Activated CD4-positive, alpha-beta memory T cell treated with anti-CD3 and anti-CD28 coated beads, Interleukin-2, amount 10 ng/mL, durations not matched to agents 7 days and 5 days (primary cell): ENCODE measurements at places on chromosomes 11 and 22. TPM values are rescaled to one million over a fixed set of nuclear protein-coding genes. Genes with fewer than 3 reads are reported as not detected.

DNA sequence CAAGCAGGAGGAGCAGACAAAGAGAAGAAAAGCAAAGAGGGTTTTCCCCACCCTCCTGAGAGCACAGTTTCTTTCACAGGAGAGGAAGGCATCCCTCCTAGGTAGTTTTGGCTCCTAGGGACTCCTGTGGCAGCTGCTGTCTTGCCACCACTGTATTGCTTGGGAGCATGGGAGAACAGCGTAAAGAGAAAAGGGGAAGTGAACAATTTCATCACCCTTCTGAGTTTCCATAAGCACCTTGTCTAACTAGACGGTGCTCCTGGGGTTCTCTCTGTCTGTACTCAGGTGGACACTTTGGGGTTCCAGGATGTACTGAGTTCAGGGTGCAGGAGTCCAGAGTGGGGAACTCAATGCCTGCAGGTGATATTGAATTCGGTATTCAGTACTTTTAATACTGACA, 1430.5 kb downstream of the TBC1D22A start:
- H3K27ac ChIP-seq, result no peak overlapping the region
- H3K36me3 ChIP-seq, result no peaks in the 10 kb centered on the region
- H3K27me3 ChIP-seq, result peaks cover 6% of the 10 kb centered on the region
- H3K4me1 ChIP-seq, result no peaks in the 10 kb centered on the region
- DNase-seq, result no peak
- no peak overlapping the region for H3K4me3 ChIP-seq

DNA sequence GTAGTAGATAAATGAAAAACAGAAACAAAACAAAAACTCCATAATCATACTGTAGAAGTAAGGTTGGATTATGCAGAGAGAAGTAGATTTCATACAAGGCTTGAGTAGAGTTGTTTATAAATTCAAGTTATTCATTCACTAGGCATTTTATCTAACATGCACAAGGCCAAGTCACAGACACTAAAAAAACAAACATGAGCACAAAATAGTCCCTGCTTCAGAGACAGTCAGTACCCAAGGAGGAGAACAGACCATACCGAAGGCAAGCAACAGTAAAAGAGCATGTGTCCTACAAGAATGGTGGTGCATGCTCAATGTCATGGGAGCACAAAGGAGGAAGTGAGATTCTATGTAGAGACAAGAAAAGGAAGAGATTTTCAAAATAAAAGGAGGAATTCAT, 796.5 kb upstream of the LRRC4C start:
- H3K27ac ChIP-seq, result no peak overlapping the region
- H3K4me3 ChIP-seq, result no peak overlapping the region
- DNase-seq, result no peak
- no peaks in the 10 kb centered on the region for H3K27me3 ChIP-seq
- H3K36me3 ChIP-seq, result no peaks in the 10 kb centered on the region

The PTPN5 gene
- not detected for total RNA-seq

- no peak for DNase-seq
- peaks cover 11% of the 10 kb centered on the region for H3K36me3 ChIP-seq
- H3K27me3 ChIP-seq, result peaks cover 35% of the 10 kb centered on the region
- H3K27ac ChIP-seq, result no peak overlapping the region
- no peak overlapping the region for H3K4me3 ChIP-seq
- peaks cover 38% of the 10 kb centered on the region for H3K4me1 ChIP-seq
Measured at GRCh38 chr22:37431366-37431765, 4.1 kb upstream of the ELFN2 start.

- H3K4me3 ChIP-seq, result no peak overlapping the region
- DNase-seq, result no peak
- no peak overlapping the region for H3K27ac ChIP-seq
- H3K4me1 ChIP-seq, result no peaks in the 10 kb centered on the region
- H3K27me3 ChIP-seq, result no peaks in the 10 kb centered on the region
- peaks cover 7% of the 10 kb centered on the region for H3K36me3 ChIP-seq
Measured at GRCh38 chr11:87323899-87324298, 286.2 kb downstream of the TMEM135 start.

- H3K4me1 ChIP-seq, result no peaks in the 10 kb centered on the region
- H3K4me3 ChIP-seq, result no peak overlapping the region
- H3K27ac ChIP-seq, result no peak overlapping the region
- no peaks in the 10 kb centered on the region for H3K36me3 ChIP-seq
- H3K27me3 ChIP-seq, result no peaks in the 10 kb centered on the region
Measured at GRCh38 chr11:90849312-90849711, 626.5 kb upstream of the CHORDC1 start.

GRCh38 chr22:45112136-45112879, 51.4 kb upstream of the NUP50 start:
- no peaks in the 10 kb centered on the region for H3K36me3 ChIP-seq
- H3K27me3 ChIP-seq, result peaks cover 20% of the 10 kb centered on the region
- H3K27ac ChIP-seq, result no peak overlapping the region

GRCh38 chr11:58671983-58672633, 49.6 kb downstream of the CNTF start:
- H3K27ac ChIP-seq, result no peak overlapping the region
- no peaks in the 10 kb centered on the region for H3K36me3 ChIP-seq
- no peaks in the 10 kb centered on the region for H3K4me1 ChIP-seq
- H3K4me3 ChIP-seq, result no peak overlapping the region

- H3K4me1 ChIP-seq, result no peaks in the 10 kb centered on the region
- no peak overlapping the region for H3K27ac ChIP-seq
- no peak for DNase-seq
- no peaks in the 10 kb centered on the region for H3K27me3 ChIP-seq
Measured at GRCh38 chr11:16364254-16364653, 7.9 kb upstream of the SOX6 start.

The SMTNL1 gene
- not detected for total RNA-seq

The LRRC75B gene
- total RNA-seq, result 0.93 TPM

DNA sequence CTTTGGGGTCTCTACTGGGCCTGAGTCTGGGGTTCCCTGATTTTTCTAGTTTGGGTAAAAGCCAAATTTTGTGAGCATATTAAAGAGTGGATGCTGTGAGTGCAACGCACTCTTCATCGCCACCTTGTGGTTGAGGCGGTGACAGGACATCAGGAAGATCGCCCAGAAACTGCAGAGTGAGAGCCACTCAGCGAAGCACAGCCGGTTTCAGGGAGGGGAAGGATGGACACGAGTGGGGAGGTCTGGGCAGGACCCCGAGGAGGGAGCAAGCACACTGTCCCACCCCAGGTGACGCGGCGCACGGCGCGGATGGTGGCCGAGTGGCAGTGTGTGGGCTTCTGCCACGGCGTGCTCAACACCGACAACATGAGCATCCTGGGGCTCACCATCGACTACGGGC, 9.1 kb downstream of the SELENOO start:
- peaks cover 32% of the 10 kb centered on the region for H3K36me3 ChIP-seq
- no peaks in the 10 kb centered on the region for H3K27me3 ChIP-seq
- H3K4me1 ChIP-seq, result peaks cover 8% of the 10 kb centered on the region
- no peak overlapping the region for H3K4me3 ChIP-seq

GRCh38 chr11:22130462-22131053, 62.3 kb upstream of the ANO5 start:
- no peaks in the 10 kb centered on the region for H3K4me1 ChIP-seq
- DNase-seq, result no peak
- no peaks in the 10 kb centered on the region for H3K27me3 ChIP-seq
- H3K27ac ChIP-seq, result no peak overlapping the region
- H3K36me3 ChIP-seq, result no peaks in the 10 kb centered on the region
- no peak overlapping the region for H3K4me3 ChIP-seq

- DNase-seq, result no peak
- no peak overlapping the region for H3K4me3 ChIP-seq
- no peaks in the 10 kb centered on the region for H3K4me1 ChIP-seq
Measured at GRCh38 chr22:44363980-44364750, 51.4 kb upstream of the SHISAL1 start.

GRCh38 chr11:17381156-17381555, 7.3 kb downstream of the KCNJ11 start:
- H3K27ac ChIP-seq, result no peak overlapping the region
- no peaks in the 10 kb centered on the region for H3K36me3 ChIP-seq

GRCh38 chr11:45614196-45614828, 51.1 kb downstream of the CHST1 start:
- peaks cover 26% of the 10 kb centered on the region for H3K27me3 ChIP-seq
- no peaks in the 10 kb centered on the region for H3K4me1 ChIP-seq
- DNase-seq, result no peak
- no peak overlapping the region for H3K4me3 ChIP-seq

The CCDC90B gene
- 29.7 TPM for total RNA-seq

DNA sequence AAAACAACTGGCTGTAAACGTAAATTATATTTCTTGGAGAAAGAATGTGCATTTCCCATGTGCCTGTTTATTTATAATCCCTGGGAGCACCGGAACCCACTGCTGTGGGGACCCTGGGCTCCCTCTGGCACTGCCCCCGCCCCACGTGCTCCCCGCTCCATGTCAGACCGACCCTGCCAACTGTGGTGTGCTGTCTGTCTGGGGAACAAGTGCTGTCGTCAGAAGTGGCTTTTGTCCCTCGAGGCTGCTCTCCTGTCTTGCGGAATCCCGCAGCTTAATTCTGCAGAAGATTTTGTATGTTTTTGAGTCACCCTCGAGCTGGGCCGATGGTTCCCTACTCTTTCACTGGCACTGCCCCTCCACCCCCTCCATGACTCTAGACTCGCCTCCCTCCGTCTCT, 2.4 kb downstream of the LRRC10B start:
- peaks cover 11% of the 10 kb centered on the region for H3K4me1 ChIP-seq
- H3K36me3 ChIP-seq, result no peaks in the 10 kb centered on the region
- no peak overlapping the region for H3K27ac ChIP-seq
- H3K27me3 ChIP-seq, result peaks cover 43% of the 10 kb centered on the region
- no peak for DNase-seq

GRCh38 chr11:74388678-74389327, 9.4 kb downstream of the PGM2L1 start:
- DNase-seq, result peak; percentile 67
- H3K4me1 ChIP-seq, result peaks cover 21% of the 10 kb centered on the region
- H3K27ac ChIP-seq, result no peak overlapping the region
- H3K36me3 ChIP-seq, result no peaks in the 10 kb centered on the region
- no peaks in the 10 kb centered on the region for H3K27me3 ChIP-seq
- no peak overlapping the region for H3K4me3 ChIP-seq

DNA sequence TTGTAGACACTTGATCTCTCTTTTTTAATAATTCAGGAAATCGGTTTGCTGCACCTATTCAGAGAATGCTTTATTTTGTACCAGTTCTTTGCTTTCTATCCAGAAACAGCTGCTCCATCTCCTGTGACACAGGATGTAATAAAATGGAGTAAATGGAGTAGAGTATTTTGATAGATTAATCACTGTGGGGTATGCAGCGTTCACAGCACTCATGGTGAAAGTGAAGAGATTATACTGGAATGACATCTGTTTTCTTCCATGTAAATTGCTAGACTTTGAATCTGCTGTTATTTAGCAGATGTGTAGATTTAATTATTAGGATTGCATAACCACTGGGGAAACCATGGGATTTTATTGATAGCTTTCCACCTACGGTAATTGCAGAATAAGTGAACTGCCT, 227.3 kb upstream of the ARHGAP42 start:
- no peak for DNase-seq
- H3K4me3 ChIP-seq, result no peak overlapping the region
- no peaks in the 10 kb centered on the region for H3K36me3 ChIP-seq

The SMC1B gene
- total RNA-seq, result 0.50 TPM

GRCh38 chr11:117478926-117479325, 151.3 kb downstream of the CEP164 start:
- no peak overlapping the region for H3K4me3 ChIP-seq
- DNase-seq, result no peak
- H3K4me1 ChIP-seq, result no peaks in the 10 kb centered on the region
- H3K36me3 ChIP-seq, result no peaks in the 10 kb centered on the region

The WNT11 gene
- total RNA-seq, result 0.20 TPM

- no peaks in the 10 kb centered on the region for H3K4me1 ChIP-seq
- H3K4me3 ChIP-seq, result no peak overlapping the region
- DNase-seq, result no peak
- no peak overlapping the region for H3K27ac ChIP-seq
- H3K36me3 ChIP-seq, result no peaks in the 10 kb centered on the region
Measured at GRCh38 chr22:46515208-46516111, 22.0 kb downstream of the CELSR1 start.

- no peak overlapping the region for H3K27ac ChIP-seq
- H3K36me3 ChIP-seq, result no peaks in the 10 kb centered on the region
- no peak for DNase-seq
- no peak overlapping the region for H3K4me3 ChIP-seq
- H3K27me3 ChIP-seq, result peaks cover 12% of the 10 kb centered on the region
Measured at GRCh38 chr11:127925475-127925874, 661.9 kb downstream of the ETS1 start.

The NELL1 gene
- total RNA-seq, result not detected

The RAB3IL1 gene
- not detected for total RNA-seq

GRCh38 chr11:74739546-74740270, 8.5 kb upstream of the CHRDL2 start:
- H3K27me3 ChIP-seq, result peaks cover 35% of the 10 kb centered on the region
- no peaks in the 10 kb centered on the region for H3K36me3 ChIP-seq
- peak; percentile 44 for DNase-seq
- H3K4me1 ChIP-seq, result peaks cover 3% of the 10 kb centered on the region
- no peak overlapping the region for H3K4me3 ChIP-seq

DNA sequence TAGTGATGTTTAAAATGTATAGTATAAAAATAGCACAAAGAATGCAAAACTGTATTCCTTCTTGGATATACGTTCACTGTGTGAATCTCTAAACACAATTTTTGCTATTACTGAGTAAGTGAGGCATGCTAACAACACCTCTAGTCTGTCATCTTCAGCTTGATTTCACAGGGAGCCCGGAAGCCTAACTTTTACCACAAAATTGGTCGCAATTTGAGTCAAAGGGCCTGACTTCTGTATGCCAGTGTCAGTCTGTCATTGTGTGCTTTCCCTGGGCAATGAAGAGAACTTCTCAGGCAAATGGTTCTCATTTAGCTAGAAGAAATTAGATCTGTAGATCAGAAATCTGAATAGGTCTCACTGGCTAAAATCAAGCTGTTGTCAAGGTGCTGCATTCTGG, 1059.5 kb downstream of the FAM181B start:
- H3K4me3 ChIP-seq, result no peak overlapping the region
- H3K27me3 ChIP-seq, result peaks cover 3% of the 10 kb centered on the region
- peaks cover 3% of the 10 kb centered on the region for H3K4me1 ChIP-seq
- DNase-seq, result peak; percentile 21
- no peak overlapping the region for H3K27ac ChIP-seq
- H3K36me3 ChIP-seq, result no peaks in the 10 kb centered on the region
